Urinary bladder (tissue), 4 donors: ENCODE measurements at places on chromosomes 6 and 20. TPM values are rescaled to one million over a fixed set of nuclear protein-coding genes. Genes with fewer than 3 reads are reported as not detected.

Gene ACTL10
- 0.95 TPM for total RNA-seq

Gene GFOD1
- 13.7 TPM for total RNA-seq

Gene SLC35B3
- 36.3 TPM for total RNA-seq

Gene ADAM33
- total RNA-seq: 88.2 TPM

Gene LY6G5C
- 0.37 TPM for total RNA-seq

Gene ADGRF1
- total RNA-seq: 13.0 TPM

Gene OOEP
- total RNA-seq: not detected

Gene PRR18
- not detected for total RNA-seq

Gene PHACTR1
- total RNA-seq: 4.3 TPM

Gene GTSF1L
- total RNA-seq: not detected

Gene EEF1A2
- 11.2 TPM for total RNA-seq

Gene SYTL3
- total RNA-seq: 4.9 TPM

Gene DIDO1
- 50.1 TPM for total RNA-seq

Gene NR2E1
- total RNA-seq: not detected

Gene GSS
- total RNA-seq: 24.9 TPM

Gene PDSS2
- 22.6 TPM for total RNA-seq

Gene FERMT1
- total RNA-seq: 11.1 TPM

Gene TMEM74B
- total RNA-seq: 0.53 TPM

Gene STMND1
- not detected for total RNA-seq

Gene CCDC170
- total RNA-seq: 4.7 TPM

Gene MYO6
- total RNA-seq: 33.2 TPM

Gene MEP1A
- not detected for total RNA-seq

Gene FAM209B
- total RNA-seq: not detected

Gene BPIFB1
- total RNA-seq: not detected

Gene SSTR4
- not detected for total RNA-seq

Gene RAB44
- 0.26 TPM for total RNA-seq

Gene DDX43
- 0.42 TPM for total RNA-seq

Gene SLC24A3
- total RNA-seq: 12.6 TPM

Gene PRDM1
- 5.0 TPM for total RNA-seq

Gene BCKDHB
- total RNA-seq: 43.7 TPM

Gene ZNF165
- 1.0 TPM for total RNA-seq

Gene RIPPLY2
- 0.26 TPM for total RNA-seq

Gene WFDC5
- total RNA-seq: 0.26 TPM

Gene MYBL2
- total RNA-seq: 2.3 TPM
